ENCODE measurements at places on chromosomes 3 and 15.

DNA sequence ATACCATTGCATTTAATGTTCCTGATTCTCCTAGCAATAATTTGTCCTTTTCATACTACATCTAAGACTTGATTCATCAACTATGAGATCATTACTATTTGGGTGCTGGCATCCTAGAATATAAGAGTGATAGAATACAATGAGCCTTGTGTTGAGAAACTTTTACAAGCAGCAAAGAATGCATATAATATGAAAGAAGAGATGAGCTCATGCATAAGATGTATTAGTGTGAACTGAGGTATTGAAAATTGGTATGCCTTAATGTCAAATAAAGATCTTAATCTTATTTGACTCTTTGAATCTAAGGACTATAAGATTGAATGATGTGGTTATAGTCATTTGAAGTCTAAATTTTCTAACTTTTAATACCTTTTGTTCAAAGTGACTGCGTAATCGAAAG, 220.0 kb upstream of the ARHGEF26 start:
- no peaks in the 10 kb centered on the region for H3K27me3 ChIP-seq
- no peak for DNase-seq
- no peak overlapping the region for H3K27ac ChIP-seq
- no peaks in the 10 kb centered on the region for H3K36me3 ChIP-seq

DNA sequence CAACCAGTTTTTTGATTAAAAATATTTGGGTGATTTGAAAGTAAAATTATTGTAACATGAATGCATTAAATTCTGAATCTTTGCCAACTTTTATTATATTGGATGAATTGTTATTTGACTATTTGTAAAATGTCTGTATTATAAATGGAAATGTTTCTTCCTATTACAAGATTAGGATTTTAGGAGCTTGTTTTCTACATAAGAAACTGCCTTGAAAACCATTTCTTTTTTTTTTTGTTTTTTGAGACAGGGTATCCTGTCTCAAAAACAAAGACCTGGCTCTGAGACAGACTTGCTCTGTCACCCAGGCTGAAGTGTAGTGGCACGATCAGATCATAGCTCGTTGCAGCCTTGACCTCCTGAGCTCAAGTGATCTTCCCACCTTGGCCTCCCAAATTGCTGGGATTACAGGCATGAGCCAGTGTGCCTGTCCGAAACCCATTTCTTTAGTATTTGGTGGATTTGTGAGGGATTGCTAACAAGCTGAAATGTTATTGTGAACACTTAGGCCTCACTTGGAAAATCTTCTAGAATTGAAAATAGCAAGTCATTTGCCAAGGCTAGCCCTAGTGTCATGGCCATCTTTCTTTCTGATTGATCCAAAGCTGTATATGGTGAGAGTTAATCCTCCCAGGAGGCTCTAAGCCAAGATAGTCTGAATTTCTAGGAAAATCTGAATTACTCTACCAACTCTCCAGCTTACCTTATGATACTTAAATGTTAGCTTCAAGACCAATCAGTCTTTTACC, 100.3 kb downstream of the FNDC3B start:
- H3K4me1 ChIP-seq: peaks cover 62% of the 10 kb centered on the region
- H3K27me3 ChIP-seq: no peaks in the 10 kb centered on the region

- no peaks in the 10 kb centered on the region for H3K36me3 ChIP-seq
- H3K27ac ChIP-seq: no peak overlapping the region
- no peaks in the 10 kb centered on the region for H3K27me3 ChIP-seq
- no peaks in the 10 kb centered on the region for H3K4me1 ChIP-seq
- no peak for DNase-seq
These were observed 390.2 kb upstream of the SGO1 start for GRCh38 chr3:20576228-20576627.

GRCh38 chr15:56913670-56914069, 4.8 kb upstream of the TCF12 start:
- H3K27me3 ChIP-seq: no peaks in the 10 kb centered on the region
- peaks cover 7% of the 10 kb centered on the region for H3K4me1 ChIP-seq
- no peaks in the 10 kb centered on the region for H3K36me3 ChIP-seq

- H3K36me3 ChIP-seq: no peaks in the 10 kb centered on the region
- H3K4me3 ChIP-seq: no peak overlapping the region
- H3K27ac ChIP-seq: no peak overlapping the region
- peaks cover 24% of the 10 kb centered on the region for H3K4me1 ChIP-seq
- DNase-seq: no peak
These were observed 5.2 kb upstream of the PRKCD start for GRCh38 chr3:53155760-53156159.

- H3K36me3 ChIP-seq: peaks cover 36% of the 10 kb centered on the region
- no peak overlapping the region for H3K4me3 ChIP-seq
- no peak overlapping the region for H3K27ac ChIP-seq
- no peak for DNase-seq
- H3K27me3 ChIP-seq: no peaks in the 10 kb centered on the region
These were observed 31.8 kb downstream of the PCYT1A start for GRCh38 chr3:196255776-196256175.

DNA sequence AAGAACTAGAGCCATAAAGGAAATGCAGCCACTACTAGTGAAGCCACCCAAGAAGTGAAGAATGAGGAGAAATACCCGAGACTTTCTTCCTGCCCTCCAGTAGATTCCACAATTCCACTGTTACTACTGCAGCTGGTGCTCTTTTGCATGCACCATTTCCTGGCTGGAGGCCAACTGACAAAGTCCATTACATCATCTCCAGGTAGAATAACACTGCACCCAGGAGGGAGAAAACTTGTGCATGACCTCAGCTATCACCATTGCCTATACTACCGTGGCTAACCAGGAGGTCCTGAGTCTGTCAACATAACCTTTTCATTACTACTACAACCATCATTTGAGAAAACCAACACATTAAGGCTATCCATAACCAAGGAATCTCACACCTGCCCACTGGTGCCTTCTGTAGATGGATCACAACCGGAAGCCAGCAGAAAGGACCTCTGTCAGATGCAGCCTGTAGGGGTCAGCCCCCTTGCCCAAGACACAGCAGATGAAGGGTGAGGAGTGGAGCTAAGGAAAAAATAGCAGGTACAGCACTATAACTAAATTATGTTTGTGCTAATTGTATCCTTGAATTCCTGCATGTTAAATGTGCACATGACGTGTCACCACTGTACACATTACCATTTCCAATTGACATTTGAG, 200.8 kb upstream of the C2CD4B start:
- H3K4me3 ChIP-seq: no peak overlapping the region
- H3K36me3 ChIP-seq: no peaks in the 10 kb centered on the region
- no peak overlapping the region for H3K27ac ChIP-seq
- no peaks in the 10 kb centered on the region for H3K27me3 ChIP-seq
